Aorta (tissue), 5 donors: ENCODE measurements at places on chromosomes 11 and 22. TPM values are rescaled to one million over a fixed set of nuclear protein-coding genes. Genes with fewer than 3 reads are reported as not detected.

Gene CELSR1
- 0.15 TPM for polyA plus RNA-seq

Gene SLC22A9
- polyA plus RNA-seq, result not detected

Gene KAT5
- polyA plus RNA-seq, result 120 TPM

Gene ASPHD2
- polyA plus RNA-seq, result 0.63 TPM

Gene FAM180B
- not detected for polyA plus RNA-seq

Gene BANF1
- 187 TPM for polyA plus RNA-seq

Gene NLRX1
- polyA plus RNA-seq, result 5.9 TPM

Gene SRRD
- 3.6 TPM for polyA plus RNA-seq

Gene PHOX2A
- polyA plus RNA-seq, result not detected

Gene TMEM45B
- polyA plus RNA-seq, result 10.0 TPM

Gene MMP8
- not detected for polyA plus RNA-seq

Gene WT1
- 0.15 TPM for polyA plus RNA-seq

Gene C11orf91
- not detected for polyA plus RNA-seq

Gene ANGPTL5
- not detected for polyA plus RNA-seq

Gene CATSPERZ
- not detected for polyA plus RNA-seq

Gene PSMC3
- 181 TPM for polyA plus RNA-seq

Gene LDHAL6A
- polyA plus RNA-seq, result not detected
